ENCODE measurements at places on chromosomes 7 and 10.

DNA sequence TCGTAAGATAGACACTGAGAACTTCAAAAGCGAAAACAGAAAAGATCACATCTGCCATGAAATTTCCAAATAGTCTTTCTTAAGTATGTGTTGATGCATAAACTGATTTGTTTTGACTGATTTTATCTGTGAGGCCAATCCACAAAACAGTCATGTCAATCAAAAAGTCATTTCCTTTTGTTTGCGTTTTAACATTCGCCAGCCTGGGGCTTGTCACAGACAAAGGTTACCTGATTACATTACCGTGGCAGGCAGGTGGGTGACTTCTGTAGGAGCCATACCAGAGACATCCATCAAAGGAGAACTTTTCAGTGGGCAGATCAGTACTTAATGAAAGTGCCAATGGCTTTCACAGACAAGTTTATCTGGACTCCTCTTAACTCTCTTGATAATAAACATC, 45.5 kb upstream of the BET1 start:
- no peak for DNase-seq

GRCh38 chr10:127762925-127763324, 25.9 kb downstream of the FOXI2 start:
- no peak for DNase-seq

GRCh38 chr10:116590590-116591444, at the start of gene PNLIPRP1:
TSS of gene PNLIPRP1 (plus strand) at chr10:116590959. CDS start at chr10:116591130, 171 bp downstream.
- DNase-seq = no peak

DNA sequence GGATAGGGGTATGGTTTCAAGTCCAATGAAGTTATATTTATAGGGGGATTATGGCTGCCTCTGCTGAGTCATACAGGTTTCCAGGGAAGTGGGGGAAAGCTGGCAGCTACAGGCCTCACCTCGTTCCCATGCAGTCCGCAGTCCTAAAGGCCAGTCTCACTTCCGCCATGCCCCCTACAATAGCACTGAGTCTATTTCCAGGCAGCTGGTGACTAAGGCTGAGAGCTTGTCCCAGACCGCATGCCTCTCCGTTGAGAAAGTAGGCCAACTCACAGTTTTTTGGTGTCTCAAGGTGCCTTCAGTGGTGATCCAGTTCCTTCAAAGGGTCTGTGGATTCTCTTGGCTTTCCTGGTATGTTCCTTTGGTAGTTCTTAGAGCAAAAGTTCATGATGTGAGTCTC, 203.9 kb upstream of the GLI3 start:
- no peak for DNase-seq

DNA sequence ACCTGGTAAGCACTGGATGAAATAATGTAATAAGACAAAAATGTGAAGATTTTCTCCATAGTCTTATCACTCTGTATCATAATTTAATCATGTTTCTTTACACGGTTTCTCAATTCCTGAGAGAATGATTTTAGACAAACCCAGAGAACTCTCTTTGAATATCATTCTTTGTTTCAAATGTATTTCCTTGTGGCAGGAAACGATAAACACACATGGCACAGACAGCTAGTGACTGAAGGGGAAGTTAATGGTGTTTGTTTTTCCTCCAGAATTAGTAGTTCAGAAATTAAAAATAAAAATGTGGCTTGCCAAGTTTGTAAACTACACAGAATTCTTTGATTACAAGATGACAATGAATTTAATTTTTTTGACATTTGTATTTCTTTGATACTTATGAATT, 163.7 kb upstream of the PRPS1L1 start:
- DNase-seq = no peak

DNA sequence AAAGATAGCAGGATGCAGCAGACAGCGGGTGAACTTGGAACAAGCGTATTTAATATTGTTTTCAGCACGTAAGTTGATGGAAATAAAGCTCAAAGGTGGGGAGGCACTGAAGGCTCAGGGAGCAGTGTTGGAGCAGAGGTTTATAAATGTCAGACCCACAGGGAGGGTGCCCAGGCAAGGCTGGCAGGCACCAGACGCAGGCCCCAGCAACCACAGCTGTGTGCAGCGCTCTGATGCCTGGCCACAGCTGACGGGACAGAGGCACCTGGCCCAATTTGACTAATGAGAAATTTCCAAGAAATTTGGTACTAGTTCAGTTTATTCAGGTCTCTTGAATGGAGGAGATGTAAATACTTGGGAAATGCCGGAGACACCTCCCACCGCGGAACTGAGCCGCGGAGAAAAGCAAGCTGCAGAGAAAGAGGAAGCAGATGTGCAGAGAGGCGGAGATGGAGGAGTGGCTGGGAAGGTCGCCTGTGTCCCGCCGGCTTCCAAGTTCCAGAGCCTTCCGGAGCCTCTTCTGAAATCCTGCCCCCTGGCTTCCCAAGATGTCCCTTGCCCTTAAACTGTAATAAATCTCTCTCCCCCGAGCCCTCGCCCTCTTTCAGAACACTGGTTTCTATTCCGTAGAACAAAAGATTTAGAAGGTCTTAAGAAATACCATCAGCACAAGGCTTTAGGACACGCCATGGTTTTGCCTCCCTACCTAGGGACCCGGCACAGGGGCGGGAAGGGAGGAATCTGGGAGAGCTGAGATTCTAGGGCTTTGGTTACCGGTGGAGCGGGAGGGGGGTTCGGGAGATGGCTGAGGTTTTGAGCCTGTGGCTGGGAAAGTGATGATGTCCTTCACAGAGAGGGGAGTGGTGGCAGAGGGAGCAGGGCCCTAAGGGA, 38.4 kb upstream of the PLXNA4 start:
- peak; percentile 47 for DNase-seq

DNA sequence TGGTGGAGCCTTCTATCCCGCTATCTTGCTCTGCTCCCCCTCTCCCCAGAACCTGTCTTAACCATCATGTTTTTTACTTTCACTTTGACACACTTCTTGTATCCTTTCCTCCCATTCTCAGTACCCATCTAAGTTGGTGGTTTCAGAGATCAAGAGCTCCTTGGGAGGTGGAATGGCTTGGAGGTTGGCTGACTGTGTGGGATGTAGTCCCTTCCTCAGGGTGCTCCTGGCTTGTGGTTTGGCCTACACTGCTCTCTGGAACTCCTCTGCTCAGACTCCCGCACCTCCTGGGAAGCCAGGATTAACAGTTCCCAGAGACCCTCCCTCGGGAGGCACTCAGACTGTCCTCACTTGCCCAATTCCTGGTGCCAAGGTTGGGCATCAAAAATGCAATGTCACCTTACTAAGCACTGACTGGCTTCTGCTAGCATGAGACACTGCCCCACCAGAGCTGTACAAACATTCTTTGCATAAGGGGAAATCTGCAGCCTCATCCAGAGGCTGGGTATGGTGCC, 93.1 kb upstream of the NAMPT start:
- DNase-seq = no peak

- no peak for DNase-seq
Measured at GRCh38 chr7:150379441-150380379, 580 bp downstream of the ZNF775 start.

DNA sequence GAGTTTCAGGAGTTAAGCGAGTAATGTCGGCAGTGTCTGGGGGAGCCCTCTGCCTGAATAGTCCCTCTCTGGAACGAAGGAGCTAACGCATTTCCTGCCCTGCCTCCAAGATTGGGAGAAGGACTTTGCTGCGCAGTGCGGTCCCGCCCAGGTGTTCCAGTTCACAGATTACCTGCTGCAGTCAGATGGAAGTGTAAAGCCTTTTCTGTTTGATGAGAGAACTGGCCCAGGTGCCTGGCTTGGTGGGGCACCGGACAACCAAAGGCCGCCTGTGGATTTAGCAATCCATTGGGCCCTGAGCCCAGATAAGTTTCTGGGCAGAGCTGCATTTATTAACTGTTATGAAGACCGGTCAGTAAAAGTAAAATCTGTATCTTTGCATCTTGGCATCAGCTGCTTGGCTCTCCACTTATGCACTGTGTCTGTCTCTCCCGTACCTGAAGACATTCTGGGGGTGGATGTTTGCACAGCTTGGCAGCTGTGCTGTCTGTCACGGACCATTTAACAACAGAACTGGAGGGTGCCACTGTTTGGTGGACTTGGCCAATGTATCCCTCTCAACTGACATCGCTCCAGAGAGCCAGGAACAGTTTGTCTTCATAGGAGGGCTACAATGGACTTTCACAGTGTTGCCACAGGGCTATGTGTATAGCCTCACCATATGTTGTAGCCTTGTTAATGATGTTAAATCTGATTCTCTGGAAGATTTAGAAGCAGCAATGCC, 654.7 kb upstream of the ZWINT start:
- no peak for DNase-seq

- no peak for DNase-seq
Measured at GRCh38 chr10:30742471-30742870, 112.9 kb upstream of the LYZL2 start.

- no peak for DNase-seq
Measured at GRCh38 chr7:19112274-19113001, 5.0 kb downstream of the TWIST1 start.

DNA sequence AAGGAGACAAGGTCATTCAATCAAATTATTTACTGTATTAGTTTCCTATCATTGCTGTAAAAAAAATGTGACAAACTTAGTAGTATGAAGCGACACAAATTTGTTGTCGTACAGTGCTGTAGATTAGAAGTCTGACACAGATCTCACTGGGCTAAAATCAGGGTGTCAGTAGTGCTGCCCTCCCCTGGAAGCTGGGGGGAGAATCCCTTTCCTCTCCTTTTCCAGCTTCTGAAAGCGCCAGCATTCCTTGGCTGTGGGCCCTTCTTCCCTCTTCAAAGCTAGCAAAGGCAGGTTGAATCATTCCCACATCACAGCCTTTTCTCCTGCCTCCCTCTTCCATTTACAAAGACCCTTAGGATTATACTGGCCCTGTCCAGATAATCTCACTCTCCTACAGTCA, 28.0 kb downstream of the VPS41 start:
- peak; percentile 11 for DNase-seq

- peak; percentile 81 for DNase-seq
Measured at GRCh38 chr7:31028417-31028992, 23.6 kb upstream of the ADCYAP1R1 start.

- DNase-seq = no peak
Measured at GRCh38 chr10:31721096-31721495, 207.5 kb downstream of the ARHGAP12 start.

GRCh38 chr10:13839430-13839990, 252.7 kb downstream of the PRPF18 start:
- no peak for DNase-seq

DNA sequence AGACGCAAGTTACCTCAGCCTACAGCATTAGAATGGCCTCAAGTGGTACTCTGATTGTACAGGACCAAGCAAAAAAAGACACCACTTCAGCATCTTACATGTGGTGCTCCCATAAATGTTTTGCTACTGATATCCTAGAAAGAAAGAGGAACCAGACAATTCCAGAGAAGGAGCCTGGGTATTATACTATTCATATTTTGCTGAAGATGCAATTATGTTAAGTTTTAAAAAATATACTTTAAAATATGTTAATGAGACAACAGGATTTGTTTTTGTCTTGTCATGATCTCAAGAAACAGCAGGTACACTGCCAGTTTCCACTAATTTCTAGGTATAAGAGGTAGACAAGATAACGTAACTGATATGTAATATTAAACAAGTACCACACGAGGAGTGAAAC, 92.6 kb downstream of the JMJD1C start:
- DNase-seq = no peak

- DNase-seq = no peak
Measured at GRCh38 chr7:155198901-155199845, 98.5 kb upstream of the INSIG1 start.

- DNase-seq = no peak
Measured at GRCh38 chr10:80191589-80192270, 13.6 kb downstream of the ANXA11 start.

DNA sequence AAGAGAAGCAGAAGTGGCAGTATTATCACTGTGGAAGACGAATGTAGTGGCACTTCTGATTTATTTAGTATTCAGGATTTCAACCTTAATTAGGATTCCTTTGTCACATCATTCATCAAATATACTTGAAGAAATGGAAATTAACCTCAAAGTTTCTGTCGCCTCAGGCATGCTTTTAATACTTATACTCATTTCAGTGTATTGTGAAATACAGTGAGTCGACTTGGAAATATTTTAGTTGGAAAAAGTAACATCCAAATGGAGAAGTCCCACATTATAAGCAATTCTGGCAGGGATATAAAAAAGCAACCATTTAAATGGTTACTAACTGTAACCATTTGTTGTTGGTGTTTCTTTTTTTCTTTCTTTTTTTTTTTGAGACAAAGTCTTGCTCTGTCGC, 648.8 kb downstream of the ARL4A start:
- DNase-seq = no peak

DNA sequence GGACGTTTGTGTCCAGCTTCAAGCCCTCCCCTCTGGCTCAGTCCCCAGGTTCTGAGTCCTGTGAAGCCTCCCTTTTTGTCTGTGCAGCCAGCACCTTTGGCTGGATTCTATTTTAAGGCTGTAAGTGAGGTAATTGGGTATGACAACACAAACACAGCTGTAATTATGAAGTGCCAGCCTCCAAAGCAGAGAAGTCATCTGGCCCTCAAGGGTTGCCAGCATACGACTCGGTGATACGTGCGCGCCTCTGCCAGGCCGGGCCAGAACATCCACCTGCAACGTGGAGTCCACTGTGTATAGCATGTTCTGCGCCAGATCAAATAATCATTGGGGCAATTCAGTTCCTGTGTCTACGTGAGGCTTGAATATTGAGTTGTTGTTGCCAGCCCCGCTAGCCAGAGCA, 6.7 kb upstream of the FAM180A start:
- no peak for DNase-seq

DNA sequence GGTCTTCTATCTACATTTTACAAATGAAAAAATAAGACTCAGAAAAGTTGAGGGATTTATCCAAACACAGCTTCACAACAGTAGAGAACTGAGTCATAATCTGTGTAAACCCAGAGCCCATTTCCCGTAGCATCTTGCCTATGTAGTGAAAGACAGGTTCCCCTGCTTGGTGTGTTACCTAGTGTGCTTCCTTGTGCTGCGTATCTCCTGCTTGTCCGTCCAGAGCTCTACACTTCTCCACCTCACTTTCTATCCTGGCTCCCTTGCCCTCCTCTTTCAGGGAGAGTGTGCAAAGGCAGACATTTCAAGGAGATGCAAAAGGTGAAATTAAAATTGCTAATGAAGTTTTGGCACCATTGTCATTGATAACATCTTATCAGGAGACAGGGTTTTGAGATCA, 1.4 kb upstream of the ASNS start:
- no peak for DNase-seq

- no peak for DNase-seq
Measured at GRCh38 chr7:26227987-26228386, 26.4 kb downstream of the CBX3 start.

- peak; percentile 68 for DNase-seq
Measured at GRCh38 chr7:121832347-121832746, 40.6 kb upstream of the PTPRZ1 start.
